Colonic mucosa (tissue), 4 donors: ENCODE measurements at places on chromosomes 1 and 21. TPM values are rescaled to one million over a fixed set of nuclear protein-coding genes. Genes with fewer than 3 reads are reported as not detected.

DNA sequence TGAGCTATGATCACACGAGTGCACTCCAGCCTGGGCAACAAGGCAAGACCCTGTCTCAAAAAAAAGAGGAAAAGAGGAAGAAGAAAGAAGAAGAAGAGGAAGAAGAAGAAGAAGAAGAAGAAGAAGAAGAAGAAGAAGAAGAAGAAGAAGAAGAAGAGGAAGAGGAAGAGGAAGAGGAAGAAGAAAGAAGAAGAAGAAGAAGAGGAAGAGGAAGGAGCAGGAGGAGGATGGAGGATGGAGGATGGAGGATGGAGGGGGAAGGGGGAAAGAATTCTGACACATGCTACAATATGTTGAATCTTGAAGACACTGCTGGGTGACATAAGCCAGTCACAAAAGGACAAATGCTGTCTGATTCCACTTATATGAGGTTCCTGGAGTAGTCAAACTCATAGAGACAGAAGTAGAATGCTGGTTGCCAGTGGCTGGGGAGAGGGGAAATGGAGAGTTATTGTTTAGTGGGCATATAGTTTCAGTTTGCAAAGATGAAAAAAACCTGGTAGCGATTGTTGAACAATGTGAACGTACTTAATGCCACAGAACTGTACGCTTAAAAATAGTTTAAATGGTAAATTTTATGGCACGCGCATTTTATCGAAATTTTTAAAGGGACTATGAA is 47.3 kb upstream of the COA6 start:
- DNase-seq, result no peak

DNA sequence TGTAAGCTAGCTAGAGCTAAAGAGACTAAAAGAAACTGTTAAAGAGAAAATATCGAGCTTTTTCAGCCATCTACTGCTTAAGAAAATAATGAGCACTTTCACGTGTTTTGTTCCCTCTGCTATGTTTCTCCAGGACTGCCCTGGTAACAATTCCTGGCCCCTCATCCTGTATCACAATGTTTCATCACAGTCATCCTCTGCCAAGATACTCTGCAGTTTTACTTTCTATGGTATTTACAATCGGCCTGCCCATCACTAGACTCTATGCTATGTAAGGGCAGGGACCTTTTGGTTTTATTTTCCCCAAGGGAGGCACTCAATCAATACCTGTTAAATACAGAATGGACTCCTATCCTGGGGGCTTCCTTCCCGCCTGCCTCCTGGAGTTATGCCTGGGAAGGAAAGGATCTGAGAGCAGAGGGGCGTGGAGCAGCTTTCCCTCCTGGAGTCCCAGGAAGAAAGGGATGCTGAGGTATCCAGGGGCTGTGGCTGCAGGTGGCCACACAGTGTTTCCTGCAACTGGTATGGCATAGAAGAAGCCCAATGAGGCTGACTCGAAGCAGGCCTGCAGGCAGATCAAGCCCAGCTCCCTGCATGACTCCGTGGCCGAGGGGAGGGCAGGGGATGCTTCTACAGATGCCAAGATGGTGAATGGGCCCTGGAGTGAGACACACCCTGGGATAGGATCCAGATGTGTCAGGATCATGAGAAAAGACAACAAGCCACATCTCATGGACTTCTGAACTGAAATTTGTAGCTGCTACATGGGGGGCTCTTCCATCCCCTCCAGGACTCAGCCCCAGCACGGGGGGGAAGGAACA is 52.9 kb downstream of the MATN1 start:
- no peak for DNase-seq

DNA sequence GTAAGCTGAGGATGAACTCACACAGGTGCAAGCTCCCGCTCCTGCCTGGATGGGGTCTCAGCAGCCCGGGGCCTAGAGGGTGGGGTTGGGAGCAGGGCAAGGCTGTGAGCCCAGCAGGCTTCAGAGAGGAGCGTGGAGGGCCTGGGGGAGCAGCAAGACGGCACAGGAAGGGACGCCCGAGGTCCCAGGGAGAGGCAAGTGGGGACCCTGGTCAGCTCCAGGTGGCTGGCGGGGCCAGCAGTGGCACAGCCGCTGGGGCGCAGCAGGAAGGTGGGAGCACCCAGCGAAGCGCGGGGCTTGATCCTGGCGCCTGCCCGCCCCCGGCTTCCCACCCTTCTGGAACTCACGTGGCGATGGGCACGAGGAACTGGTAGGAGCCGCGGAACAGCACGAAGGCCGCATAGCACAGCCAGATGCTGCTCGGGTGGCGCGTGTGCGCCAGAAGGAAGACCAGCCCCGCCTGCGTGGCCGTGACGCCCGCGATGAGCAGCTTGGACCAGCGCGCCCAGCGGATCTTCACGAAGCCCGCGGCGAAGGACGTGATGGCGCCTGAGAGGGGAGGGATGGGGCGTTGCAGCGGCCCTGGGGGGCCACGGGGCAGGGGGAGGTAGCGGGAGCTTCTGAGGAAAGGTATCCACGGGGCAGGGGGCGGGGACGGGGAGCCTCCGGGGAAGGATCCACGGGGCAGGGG is 11.7 kb downstream of the SLC19A1 start:
- DNase-seq, result no peak

- no peak for DNase-seq
These were observed 29.6 kb upstream of the SFPQ start for GRCh38 chr1:35222322-35223083.

DNA sequence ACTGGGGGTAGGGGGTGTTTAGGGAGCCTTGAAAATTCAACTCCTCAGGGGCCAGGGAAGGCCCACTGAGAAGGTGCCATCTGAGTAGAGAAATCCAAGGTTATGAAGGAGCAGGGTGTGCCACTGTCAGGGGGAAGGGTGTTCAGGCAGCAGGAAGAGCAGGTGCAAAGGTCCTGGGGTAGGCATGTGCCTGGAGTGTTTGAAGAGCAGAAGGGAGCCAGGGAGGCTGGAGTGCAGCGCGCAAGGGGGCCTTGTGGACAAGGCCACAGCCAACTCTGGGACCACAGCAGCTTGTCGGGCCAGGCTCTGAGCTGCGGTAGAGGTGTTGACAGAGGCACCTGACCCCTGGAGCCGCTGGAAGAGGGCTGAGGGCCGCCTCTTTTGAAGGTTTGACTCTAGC is 19.3 kb downstream of the ACTL8 start:
- no peak for DNase-seq

GRCh38 chr1:233331676-233332519 is 4.4 kb downstream of the MAP3K21 start:
- no peak for DNase-seq

GRCh38 chr1:17594690-17595601 is 55.4 kb downstream of the ARHGEF10L start:
- no peak for DNase-seq

GRCh38 chr1:214584805-214585766 is 17.9 kb upstream of the CENPF start:
- DNase-seq, result no peak

- DNase-seq, result no peak
These were observed 553.8 kb downstream of the LRRIQ3 start for GRCh38 chr1:73644198-73644597.

GRCh38 chr1:183121609-183122008 is 64.5 kb upstream of the LAMC2 start:
- DNase-seq, result no peak

DNA sequence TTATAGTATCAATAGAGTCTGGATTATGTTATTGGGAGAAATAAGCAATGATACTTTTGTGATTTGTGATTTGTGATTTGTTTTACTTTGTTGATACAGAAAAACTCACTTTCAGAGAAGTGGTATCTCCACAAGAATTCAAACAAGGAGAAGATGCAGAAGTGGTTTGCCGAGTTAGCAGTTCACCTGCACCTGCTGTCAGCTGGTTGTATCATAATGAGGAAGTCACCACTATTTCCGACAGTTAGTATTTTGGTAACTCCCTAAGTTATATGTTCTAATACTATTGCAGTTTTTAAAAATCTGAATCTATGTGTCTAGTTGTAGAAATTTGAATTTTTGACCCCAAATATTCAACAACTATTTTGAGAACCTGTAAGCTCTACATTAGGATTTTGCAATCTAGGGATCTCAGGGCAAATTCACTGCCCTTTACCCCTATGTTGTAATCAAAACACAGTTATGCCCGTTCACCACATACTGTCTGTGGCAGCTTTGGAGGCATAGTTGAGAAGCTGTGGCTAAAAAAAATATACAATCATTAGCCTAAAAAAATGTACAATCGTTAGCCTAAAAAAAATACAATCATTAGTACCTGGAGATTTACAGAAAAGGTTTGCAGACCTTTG is 288.1 kb downstream of the NCAM2 start:
- DNase-seq, result no peak

DNA sequence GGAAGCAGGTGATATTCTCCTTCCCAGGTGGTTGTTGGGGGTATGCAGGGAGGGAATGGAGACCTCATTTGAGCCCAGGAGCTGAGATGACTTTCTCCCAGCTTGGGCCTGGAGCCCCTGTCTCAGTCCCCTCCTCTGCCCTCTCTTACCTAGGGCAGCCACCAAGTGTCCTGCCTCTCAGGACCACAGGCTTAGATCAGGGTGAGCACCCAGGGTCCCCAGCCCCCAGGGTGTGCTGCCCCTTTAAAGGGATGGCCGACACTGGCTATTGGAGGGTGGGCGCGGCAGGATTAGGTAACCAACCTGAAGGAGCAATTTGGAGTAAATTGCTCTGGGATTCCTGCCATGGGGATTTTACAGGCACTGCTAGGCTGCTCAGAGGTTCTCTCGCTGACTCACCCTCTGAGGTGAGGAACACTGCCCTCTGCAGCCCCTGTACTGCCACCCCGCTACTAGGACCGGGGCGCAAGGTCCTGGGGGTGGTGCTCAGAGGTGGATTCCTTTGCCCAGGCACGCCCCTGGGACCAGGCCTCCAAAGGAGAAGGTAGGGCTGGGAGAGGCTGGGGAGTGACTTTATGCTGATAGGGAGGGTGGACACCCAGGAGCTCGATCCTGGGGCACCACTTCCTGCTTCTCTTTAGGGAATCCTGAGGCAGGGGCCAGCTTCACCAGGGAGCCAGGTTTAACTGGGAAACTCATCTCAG is 1.5 kb downstream of the RPS6KA1 start:
- peak; percentile 96 for DNase-seq

DNA sequence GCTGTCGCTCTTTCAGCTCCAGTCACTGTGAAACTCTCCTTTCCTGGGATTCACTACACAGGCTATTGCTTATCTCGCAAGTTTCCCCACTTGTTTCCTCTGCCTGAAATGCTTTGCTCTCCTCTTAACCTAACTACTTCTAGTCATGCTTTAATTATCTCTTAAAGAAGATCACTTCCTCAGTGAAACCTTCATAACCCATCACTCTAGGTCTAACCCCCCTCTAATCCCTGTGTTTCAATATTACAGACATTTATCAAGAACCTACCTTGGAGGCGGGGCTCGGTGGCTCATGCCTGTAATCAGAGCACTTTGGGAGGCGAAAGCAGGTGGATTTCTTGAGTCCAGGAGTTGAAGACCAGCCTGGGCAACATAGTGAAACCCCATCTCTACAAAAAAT is 16.7 kb upstream of the ZNF644 start:
- no peak for DNase-seq

GRCh38 chr21:32463367-32463766 is 50.9 kb downstream of the EVA1C start:
- no peak for DNase-seq

DNA sequence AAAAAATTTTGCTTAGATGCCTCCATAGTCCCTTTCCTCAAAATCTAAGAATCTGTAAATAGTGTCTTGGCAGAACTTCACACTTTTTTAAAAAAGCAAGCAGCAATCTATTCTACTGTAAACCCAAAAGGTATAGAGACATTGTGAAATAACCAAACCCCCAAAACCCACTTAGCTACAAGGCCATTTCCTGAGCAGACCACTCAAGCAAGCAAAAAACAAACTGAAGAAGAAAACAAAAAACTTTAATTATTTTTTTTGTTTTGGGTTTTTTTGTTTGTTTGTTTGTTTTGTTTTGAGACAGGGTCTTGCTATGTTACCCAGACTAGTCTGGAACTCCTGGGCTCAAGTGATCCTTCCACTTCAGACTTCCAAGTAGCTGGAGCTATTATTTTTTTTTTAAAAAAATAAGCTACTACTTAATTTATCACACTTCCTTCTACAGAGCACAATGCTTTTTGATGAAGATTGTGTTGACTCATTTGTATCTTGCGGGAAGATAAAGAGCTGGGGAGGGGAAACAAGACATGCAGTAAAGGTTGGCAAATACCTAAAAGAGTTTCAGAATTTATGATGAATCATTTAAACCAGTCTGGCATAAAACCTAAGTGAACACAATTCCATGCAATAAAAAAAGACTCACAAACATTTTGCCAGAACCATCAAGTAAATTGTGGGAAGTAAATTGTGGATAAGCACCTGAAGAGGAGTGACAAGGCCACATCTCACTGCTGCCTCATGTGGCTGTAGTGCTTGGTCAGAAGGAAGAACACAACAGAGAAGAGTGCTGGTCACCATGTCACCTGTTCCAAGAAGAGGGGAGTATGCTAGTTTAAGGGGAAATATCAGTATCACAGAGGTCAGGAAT is 2.7 kb upstream of the PTPN22 start:
- peak; percentile 50 for DNase-seq

DNA sequence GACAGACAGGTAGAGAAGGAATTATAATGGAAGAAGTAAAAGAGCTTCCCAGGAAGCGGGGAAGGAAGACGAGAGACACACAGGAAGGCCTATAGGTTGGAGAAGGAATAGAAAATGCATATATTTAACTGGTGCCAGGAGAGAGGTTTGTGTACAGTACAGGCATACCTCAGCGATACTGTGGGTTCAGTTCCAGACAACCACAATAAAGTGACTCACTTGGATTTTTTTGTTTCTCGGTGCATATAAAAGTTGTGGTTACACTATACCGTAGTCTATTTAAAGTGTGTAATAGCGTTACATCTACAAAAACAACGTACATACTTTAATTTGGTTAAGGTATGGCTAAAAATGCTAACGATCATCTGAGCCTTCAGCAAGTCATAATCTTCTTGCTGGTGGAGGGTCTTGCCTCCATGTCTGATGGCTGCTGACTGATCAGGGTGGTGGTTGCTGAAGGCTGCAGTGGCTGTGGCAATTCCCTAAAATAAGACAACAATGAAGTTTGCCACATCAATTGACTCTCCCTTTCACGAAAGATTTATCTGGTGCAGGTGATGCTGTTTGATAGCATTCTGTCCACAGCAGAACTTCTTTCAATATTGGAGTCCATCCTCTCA is 16.0 kb downstream of the YARS1 start:
- DNase-seq, result no peak

DNA sequence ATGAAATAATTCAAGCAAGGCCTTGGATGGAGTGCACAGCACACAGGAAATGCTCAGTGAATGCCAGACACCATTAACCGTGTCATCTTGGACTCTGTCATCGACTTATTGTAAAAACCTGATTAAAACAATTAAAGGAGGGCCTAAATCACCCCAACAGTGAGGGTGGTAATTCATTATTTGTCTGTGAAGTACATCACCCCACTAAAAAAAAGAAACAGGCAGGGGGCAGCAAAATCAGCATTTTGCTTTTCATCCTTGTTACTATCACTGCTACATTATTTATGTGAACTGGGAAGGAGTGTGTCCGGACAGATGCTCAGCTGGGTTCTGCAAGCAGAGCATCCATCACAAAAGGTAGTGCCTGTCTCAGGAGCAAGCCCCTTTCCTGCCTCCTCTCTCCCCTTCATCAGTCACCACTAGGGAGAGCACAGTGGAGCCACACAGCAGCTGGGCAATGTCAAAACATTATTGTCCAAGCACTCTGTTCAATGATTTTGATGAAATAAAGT is 98.5 kb downstream of the RERE start:
- no peak for DNase-seq

The PTPN22 gene
- 3.7 TPM for total RNA-seq

The SFN gene
- total RNA-seq, result 239 TPM

The TRAF3IP3 gene
- total RNA-seq, result 2.0 TPM

The LAMC1 gene
- total RNA-seq, result 28.0 TPM

The LCE3E gene
- total RNA-seq, result not detected
